Urinary bladder (tissue), 4 donors: ENCODE measurements at places on chromosomes 4 and X.

DNA sequence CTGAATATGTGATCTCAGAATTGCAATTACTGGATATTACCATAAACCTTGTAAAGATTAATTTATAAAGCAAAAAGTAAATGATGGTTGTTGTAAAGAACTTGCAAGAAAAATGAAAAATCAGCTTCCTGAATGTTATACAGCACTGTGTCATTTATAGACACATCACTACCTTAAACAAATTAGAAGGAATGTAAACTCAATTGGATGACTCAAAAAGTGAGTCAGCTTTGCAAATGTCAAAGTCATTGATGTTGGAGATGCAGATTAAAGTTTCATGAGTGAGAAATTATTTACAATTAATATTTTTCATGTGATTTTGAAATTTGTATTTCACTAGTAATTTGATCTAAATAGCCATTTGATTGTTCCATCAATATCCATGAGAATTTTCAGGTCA, 193.2 kb downstream of the RAPGEF2 start:
- DNase-seq = no peak

DNA sequence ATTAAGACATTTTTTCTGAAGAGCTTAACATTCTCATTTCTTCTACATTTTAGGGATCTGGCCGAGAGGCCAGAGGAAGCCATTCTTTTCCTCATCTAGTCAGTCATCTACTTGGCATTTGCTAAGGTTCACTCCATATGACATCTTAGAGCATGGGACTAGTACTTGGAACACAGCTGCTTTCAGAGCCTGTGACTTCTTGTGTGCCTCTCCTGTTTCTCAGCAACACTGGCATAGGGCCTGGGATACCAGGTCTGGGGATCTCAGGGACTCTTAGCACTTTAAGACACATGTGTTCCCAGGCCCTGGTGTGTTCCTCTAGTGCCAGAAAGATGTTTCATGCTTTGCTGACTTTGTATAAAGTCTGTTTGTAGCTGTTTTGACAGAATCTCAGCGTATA, 7.3 kb downstream of the PLP1 start:
- DNase-seq = no peak

DNA sequence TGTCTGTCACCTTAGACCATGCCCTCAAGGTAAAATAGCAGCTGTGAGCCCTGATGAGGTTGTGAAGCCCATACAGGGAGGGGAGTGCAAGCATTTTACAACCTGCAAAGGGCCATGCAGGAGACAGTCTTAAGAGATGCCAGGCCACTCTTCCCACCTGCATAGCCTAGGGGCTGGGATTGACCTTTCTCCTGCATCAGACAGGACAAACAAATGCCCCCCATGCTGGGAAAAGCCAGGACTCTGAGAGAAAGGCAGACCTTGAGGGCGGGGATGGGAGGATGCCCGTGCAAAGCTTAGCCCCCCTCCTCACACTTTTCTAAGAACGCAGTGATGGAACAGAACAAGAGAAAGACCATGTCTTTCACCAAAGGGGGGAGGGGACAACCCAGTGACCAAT, 137.9 kb upstream of the MAMLD1 start:
- DNase-seq = no peak

DNA sequence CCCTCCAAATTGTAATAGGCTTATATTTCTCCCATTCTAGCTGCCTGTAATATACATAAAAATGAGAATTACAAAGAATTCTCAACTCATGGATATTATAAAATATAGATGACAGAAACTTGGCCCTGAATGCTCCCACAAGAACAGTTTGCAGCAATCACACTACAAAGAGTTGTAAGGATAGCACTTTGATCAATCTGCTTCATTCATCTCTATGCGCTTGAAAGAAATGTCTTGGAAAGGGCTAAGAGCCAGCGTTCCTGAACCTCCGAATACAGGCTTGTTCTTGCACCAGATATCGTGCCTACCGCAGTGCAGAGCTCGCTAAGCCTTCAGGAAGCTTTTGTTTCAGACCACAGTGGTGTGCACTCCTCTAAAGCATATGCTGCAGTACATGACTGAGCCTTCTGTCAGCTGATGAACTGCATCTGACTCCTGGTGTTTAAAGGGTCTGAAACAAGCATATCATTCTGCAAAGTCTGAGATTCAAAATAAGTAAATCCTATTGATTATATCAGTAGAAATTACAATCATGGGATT, 417.6 kb upstream of the ZFP42 start:
- DNase-seq = no peak

GRCh38 chrX:132433001-132433400, 55.8 kb downstream of the MBNL3 start:
- no peak for DNase-seq

- DNase-seq = no peak
These were observed 19.7 kb upstream of the GRPR start for GRCh38 chrX:16103625-16104024.

GRCh38 chrX:118571836-118572235, 76.2 kb downstream of the DOCK11 start:
- DNase-seq = no peak

GRCh38 chrX:105975382-105975781, 63.1 kb downstream of the SERPINA7 start:
- no peak for DNase-seq

DNA sequence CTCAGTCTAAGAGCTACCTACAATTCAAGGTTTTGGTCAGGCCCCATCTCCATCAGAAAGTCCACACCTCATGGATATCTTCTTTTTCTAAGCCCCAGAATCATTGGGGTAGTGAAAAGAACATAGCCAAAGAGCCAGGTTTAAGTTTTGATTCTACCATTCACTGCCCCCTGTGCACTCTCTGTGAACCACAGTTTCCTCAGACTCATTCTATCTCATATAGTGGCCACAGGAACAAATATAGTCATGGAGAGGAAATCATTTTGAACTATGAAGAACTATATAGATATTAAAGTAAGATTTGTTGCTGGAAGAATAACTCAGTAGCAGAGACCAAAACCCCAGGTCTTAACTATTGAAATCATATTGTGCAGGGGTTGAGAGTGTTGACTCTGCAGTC, 3.3 kb downstream of the SYTL5 start:
- DNase-seq = no peak

- DNase-seq = no peak
These were observed at the start of gene KLHL2 for GRCh38 chr4:165207431-165208220. Gene KLHL2, plus strand, starts transcription at chr4:165207561. Its CDS starts 316 bp downstream, at chr4:165207877.

GRCh38 chrX:30597216-30598012, 19.8 kb upstream of the TASL start:
- DNase-seq = no peak

- DNase-seq = no peak
These were observed 172.2 kb downstream of the PPARGC1A start for GRCh38 chr4:23717528-23718248.

DNA sequence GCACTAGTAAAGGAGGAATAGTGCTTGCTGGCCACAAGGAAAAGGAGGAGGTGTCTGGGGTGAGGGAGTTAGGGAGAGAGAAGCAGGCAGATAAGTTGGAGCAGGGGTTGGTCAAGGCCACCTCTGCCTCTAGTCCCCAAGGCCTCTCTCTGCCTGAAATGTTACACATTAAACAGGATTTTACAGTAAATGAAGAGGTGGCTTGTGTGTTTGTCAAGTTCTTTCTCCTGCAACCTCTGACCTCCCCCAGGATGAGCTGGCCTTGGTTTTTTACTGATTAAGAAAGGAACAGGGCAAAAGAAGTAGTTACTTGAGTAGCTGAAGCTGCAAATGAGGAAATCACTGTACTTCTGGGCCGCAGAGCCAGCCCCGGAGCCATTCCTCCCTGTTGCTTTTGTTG, 2.0 kb downstream of the GJB1 start:
- no peak for DNase-seq

- DNase-seq = no peak
These were observed 73.5 kb downstream of the MOSPD2 start for GRCh38 chrX:14946606-14947155.

DNA sequence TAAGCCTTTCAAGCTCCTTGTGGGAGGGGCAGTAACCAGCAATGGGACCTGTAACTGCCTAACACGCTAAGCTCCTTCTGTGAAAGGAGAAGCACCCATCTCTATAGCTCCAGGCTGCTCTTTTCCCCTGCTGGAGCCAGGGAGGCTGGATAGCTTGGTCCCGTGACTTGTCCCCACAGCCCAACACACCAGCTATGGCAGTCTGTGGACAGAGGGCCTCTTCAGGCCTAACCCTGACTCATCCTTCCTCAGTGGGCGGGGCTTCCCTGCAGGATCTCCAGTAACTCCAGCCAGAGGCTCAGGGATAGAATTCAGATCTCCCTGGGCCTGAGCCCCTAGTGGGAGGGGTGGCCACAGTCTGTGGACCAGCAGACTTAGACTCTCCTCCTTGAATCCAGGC, 1290.1 kb downstream of the PCDH7 start:
- no peak for DNase-seq

GRCh38 chrX:141341743-141342142, 99.4 kb upstream of the SPANXC start:
- no peak for DNase-seq

DNA sequence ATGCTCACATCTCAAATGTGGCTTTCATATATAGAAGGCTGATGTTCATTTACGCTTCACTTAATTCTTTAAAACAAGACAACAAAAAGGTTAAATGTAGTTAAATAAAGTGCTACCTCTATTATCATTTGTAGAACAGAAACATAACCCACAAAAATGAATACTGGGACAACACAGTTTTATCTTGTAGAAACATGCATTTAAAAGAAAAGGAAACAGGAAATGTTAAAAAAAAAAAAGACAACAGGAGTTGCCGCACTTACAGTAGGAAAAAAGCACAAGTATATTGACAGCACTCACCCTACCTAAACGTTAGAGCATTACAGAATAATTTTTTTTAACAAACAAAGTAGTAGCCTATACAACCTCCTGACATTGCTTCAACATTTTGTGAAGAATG, 4.8 kb downstream of the THOC2 start:
- no peak for DNase-seq

GRCh38 chrX:16628946-16629595, 20.9 kb upstream of the S100G start:
- DNase-seq = no peak

GRCh38 chr4:118774321-118774720, 61.6 kb downstream of the SEC24D start:
- DNase-seq = no peak

DNA sequence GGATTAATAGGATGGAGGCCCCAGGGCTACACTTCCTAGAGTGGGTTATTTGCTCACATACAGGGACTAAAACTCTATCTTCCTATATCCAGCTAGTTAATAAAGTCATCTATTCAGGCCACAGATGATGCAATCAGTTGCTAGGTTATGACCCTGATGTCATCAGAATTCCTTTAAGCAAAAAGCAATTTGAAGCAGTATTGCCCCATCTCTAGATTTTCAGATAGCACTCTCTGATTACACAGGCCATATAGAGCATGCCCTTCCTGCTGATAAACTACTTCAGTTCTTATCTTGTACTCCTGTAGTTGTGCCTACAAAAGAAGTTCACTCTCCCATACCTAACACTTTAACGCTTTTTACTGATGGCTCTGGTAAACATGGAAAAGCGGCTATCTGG, 84.8 kb downstream of the TMEM144 start:
- no peak for DNase-seq

GRCh38 chrX:22577181-22577580, 304.5 kb downstream of the CBLL2 start:
- no peak for DNase-seq

DNA sequence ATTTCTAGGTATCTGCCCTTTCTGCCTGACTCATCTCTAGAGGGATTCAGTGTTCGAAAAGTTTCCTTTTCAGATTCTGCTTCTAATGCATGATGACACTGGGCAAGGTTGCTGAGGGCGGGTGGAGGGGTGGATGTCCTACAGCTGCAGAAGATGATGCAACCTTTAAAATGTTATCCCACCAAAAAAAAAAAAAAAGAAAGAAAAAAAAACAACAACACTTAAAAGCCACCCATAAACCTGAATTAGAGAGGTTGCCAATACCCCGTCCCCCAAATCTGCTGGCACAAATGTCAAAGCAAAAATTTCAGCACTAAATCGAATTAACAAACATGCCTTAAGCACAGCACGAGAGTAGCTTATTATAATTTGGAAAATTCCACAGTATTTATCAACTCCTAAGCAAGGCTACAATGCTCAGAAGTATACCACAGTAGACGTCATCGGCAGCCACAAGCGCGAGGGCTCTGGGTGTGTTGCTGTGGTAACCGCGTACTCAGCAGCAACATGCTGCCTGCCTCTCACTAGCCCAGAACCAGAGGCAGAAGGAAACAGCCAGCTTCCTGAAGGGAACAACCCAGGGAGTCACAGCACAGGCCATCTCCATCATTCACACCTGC, 167.5 kb upstream of the MAP3K15 start:
- DNase-seq = no peak

GRCh38 chrX:9019151-9019550, 14.8 kb downstream of the FAM9B start:
- DNase-seq = no peak

DNA sequence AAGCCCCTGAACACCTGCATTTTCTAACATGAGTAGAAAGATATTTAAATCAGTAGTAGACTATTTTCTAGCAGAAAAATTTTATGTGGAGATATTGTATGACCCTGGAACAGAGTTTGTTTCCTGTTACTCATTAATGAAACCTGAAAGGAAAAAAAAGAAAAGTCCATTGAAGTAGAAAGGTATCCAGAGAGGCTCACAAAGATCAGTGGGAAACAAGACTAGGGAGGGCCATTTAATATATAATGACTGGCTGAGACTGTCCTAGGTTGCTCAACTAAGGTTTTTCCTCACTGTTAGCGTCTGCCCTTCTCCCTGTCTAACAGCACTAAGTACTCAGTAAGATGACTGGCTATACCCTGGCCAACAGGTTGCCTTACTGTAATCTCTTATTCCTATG, 788.6 kb downstream of the GLUD2 start:
- DNase-seq = no peak

- no peak for DNase-seq
These were observed 238.4 kb upstream of the TAPT1 start for GRCh38 chr4:16464651-16465050.

- DNase-seq = no peak
These were observed 33.7 kb upstream of the PRR27 start for GRCh38 chr4:70120323-70120722.

DNA sequence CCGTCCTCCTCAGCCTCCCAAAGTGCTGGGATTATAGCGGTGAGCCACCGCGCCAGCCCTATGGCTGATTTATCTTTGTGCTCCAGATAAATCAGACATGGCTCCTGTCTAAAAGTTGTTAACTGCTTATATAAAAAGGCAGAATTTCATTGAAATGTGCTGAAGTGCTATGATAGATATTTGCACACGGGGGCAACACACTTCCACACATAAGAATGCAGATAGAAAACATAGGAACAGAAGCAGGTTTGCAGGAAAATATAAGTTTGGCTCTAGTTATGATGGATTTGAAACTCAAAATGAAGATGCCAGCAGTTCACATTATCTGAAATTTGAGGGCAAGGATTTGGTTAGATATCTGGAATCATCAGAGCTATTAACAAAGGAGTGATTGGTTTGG, 163.1 kb upstream of the SLITRK2 start:
- no peak for DNase-seq
